ENCODE measurements at places on chromosomes 2 and 18.
A peak's percentile ranks its signal among the peaks of the same experiment; 100 is the strongest.

DNA sequence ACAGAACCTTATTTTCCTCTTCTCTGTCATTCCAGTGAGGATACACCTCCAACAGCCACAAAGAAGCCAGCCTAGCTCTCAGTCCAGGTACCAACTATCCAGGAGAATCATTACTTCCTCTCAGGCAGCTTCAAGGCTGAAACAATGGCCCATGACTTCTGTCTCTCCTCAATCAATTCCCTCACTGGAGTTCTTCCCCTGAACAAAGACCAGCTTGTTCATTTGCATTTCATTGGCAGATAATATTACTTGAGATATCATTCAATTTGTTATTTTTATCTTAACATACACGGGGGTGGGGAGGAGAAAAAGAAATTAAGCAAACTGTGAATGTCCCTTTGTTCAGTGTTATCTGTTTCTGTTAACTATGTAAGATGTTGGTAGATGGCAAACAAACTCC is 44.0 kb downstream of the CCDC141 start:
- no peak for DNase-seq

DNA sequence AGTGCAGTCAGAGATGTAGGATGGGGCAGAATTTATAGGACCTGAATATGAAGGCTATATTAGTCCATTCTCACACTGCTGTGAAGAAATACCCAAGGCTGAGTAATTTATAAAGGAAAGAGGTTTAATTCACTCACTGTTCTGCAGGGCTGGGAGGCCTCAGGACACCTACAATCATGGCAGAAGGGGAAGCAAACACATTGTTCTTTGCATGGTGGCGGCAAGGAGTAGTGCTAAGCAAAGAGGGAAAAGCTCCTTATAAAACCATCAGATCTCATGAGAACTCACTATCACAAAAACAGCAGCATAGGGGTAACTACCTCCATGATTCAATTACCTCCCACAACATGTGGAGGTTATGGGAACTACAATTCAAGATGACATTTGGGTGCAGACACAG is 76.8 kb upstream of the MSTN start:
- no peak for DNase-seq

DNA sequence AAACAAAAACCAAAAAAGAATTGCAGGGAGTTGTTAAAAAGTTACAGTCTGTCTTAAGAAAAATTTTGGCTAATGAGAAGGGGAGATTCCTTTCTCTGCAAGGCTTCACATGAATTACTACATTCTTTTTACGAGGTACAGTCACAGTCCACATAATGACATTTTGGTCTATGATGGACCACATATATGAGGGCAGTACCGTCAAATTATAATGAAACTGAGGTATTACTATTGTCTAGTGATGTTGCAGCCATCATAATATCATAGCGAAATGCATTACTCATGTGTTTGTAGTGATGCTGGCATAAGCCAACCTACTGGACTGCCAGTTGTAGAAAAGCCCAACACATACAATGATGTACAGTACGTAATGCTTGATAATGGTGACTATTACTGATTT is 12.5 kb downstream of the SERPINB7 start:
- DNase-seq, result no peak

GRCh38 chr2:189178054-189178453 is 1.5 kb downstream of the COL5A2 start:
- no peak for DNase-seq

DNA sequence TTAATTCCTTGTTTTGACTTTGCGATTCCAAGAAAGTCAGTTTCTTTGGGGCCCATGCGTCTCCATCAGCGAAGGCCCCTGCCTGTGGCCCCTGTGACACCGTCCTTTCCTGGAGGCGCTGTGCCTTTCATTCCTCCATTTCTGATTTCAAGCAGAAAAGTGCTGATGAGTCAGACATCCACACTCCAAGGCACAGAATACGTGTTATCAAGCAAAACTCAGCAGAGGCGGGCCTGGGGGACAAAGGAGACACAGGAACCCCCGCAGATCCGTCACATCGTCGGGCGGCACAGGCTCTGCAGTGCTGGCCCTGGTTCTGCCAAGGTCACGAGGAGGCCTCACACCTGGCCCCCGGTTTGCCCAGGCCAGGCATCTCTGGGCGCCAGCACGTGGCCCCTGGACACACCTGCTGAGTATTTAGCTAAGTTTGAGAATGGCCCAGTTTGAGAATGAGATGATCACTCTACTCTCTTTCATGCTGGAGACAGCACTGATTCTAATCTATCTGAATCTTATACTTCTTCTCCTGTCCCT is 7.2 kb upstream of the SALL3 start:
- DNase-seq, result peak; percentile 65

DNA sequence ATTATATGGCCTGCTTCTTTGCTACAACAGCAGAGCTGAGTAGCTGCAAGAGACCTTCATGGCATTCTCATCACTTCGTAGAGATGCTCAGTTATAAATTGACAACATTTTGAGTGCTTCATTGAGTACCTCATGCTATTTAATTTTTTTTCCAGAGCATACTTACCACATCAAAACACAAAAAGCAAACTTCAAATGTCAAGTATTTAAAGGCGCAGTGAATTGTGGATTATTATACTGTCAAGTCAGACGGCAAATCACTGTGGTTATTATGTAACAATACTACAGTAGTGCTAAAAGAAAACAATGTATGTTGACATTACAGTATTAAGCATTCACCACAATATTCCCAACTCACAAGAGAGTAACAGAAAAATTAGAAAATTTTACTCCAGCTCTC is 12.5 kb downstream of the ZC3H8 start:
- no peak for DNase-seq

DNA sequence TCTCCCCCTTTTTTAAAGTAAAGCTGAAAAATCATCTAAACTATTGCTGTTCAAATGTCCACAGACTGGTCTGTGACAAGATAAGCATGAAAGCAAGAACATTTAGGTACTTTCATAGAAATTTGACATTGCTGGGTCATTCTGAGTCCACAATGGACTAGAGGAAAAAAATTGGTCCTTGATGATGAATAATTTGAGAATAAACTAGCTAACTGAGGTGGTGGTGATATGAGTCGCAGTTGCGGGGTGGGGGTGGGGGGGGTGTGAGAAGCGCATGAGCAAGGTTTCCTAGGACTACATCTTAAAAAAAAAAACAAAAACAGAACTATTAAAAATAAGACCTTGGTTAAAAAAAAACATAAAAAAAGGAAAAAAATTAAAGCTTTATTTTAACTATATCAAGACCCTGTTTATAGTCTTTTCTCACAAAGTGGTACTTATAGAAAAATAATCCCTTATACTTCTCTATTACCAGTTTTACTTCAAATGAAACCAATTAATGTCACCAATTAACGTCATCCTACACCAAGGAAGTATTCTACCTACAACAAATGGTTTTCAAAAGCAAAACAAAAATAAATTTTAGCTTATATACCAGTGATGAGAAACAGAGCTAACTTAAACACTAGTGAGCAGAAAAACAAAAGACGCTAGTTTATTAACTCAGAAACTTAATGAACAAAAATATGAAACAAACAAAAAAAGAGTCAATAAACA is 88.1 kb downstream of the ASXL2 start:
- DNase-seq, result no peak

DNA sequence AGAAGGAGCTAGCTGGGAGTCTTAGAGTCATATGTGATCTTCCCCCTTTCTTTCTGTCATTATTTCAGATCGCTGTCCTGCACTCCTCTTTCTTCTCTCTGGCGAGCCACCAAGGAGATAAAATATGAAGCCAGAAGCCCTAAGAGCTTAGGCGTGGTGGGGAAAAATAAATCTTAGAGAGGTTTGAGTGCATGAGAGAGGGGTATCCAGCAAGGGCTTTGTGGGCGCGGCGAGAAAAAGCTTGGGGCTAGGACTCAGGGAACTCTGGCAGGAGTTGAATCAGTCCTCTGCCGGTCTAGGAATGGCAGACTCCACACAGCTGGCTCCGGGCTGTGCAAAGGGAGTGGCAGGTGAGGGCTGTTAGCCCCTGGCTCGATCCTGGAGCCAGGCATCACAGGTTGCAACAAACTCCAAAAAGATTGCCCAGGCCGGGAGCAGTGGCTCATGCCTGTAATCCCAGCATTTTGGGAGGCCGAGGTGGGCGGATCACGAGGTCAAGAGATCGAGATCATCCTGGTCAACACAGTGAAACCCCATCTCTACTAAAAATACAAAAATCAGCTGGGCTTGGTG is 20.1 kb upstream of the IGFBP5 start:
- DNase-seq, result no peak

DNA sequence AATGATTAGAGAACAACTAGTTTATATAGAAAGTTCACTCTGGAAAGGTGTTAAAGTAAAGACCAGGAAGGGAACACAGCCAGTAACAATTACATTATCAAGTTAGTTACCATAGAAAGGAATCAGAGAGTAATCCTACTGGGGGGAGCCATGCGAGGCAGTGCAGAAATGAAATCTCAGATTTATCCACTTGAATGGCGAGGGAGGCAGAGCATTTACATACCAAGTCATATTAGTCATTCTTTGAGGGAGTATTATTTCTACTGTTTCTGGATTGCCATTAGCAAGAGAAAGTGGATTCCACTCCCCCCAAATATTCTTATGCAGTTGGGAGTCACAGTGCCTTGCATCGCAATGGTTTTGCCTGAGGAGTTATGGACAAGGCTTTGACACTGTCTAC is 472.7 kb upstream of the TRIB2 start:
- no peak for DNase-seq

- no peak for DNase-seq
Observed at GRCh38 chr2:233049194-233049761, 10.9 kb upstream of the INPP5D start.

- DNase-seq, result no peak
Observed at GRCh38 chr2:1967242-1968208, 223.2 kb upstream of the PXDN start.
